ENCODE measurements at places on chromosomes 1 and 21.

- DNase-seq: no peak
These were observed 43.0 kb downstream of the PRKAB2 start for GRCh38 chr1:147129116-147129873.

DNA sequence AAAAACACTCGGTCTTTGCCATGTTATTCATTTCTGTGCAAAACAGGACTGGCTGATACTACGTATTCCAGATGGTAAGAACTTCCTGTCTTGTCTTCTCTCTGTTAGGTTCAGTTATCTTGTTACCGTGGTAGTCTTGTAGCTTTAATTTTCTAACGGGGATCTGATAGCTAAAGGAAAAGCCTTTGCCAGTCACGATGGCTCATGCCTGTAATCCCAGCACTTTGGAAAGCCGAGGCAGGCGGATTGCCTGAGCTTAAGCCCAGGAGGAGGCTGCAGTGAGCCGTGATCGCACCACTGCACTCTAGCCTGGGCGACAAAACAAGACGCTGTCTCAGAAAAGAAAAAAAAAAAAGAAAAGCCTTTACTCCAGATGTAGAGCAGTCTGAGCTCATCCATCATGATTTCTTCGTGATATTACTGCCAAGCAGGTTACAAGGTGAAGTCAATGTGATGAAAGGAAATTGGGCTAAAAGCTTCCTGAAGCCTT lies 11.1 kb upstream of the MSTO1 start:
- DNase-seq: peak; percentile 31

DNA sequence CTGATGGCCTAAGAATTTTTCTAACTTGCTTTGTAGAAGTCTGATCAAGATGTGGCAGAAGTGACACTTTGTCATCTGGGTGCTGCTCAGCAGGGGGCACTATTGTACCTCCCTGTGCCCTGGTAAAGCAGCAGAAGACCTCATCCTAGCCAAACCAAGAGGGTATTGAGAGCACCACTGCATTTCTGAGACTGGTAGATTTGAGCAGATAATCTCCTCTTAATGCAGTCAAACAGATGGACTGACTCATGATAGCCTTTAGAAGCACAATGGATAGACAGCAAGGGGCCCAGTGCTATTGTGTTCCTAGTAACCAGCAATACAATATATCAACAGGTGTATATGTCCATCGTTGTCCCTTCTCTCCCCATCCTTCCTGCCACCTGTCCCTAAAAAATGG lies 5.7 kb downstream of the TPM3 start:
- DNase-seq: peak; percentile 69

GRCh38 chr1:237386362-237387143 lies 344.6 kb downstream of the RYR2 start:
- no peak for DNase-seq

GRCh38 chr1:235077571-235078479 lies 50.8 kb downstream of the TOMM20 start:
- no peak for DNase-seq

GRCh38 chr1:246527402-246528088 lies 20.5 kb upstream of the SMYD3 start:
- DNase-seq: no peak

DNA sequence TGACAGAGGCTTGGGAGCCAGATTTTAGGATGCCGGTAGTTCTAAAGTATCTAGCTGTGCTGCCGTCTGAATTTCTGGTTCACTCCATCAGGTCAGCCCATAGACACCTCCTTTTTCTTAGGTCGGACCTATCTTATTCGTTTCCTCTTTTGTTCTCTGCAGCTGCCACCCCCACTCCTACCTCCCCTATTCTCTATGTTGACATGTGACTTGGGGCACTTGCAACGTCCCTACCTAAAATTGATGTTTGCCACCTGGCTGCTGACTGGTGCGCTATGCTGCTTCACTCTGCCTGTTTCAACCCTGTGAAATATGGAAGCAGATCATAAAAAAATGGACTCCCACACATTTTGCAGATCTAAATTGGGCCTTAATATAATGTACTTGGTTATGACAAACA lies 55.3 kb downstream of the PBX1 start:
- no peak for DNase-seq

DNA sequence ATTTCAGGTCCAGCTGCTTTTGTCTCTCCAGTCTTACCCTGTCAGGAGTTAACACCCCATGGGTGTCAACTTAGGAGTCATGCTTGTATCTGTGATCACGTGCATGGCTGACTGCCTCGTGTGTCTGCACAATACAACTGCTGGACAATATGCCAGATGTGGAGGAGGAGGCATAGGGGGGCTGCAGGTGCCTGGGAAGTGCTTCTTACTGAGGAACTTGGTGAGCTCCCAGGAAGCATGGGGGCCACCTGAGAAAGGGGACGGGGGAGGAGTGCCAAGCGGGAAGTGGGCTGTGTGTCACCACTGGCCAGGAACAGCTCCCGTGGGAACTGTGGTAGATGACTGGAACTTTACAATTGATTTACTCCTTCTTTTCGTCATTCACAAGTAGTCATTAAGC lies 9.5 kb downstream of the RHEX start:
- no peak for DNase-seq

DNA sequence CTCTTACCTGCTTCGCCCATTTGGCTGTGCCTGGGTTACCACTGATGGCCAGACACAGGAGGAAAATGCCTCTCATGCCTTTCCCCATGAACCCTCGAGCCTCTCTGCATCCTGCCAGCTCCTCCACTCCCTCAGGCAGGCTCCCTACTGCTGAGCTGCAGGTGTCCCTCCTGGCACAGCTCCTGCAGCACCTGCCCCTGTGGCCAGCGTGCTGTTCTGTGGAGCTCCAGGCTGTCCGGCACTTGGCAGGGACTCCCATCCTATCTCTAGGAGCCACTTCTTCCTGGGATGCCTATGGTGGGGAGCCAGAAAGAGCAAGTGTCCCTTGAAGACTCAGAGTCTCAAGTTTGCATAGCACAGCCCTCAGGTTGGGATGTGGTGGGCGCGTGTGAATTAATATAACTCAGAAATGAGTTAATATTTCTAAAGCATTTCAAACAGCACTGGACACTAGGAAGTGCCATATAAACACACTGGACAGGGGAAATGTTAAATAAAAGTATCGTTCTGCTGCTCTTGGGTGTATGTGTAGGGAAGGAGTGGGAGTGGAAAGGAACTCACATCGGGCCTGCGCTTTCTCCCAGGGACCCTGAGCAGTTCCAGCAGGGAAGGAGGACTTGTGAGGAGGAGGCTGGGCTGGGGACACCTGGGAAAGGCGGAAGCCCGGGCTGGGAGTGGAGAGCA lies 2.7 kb downstream of the LRRC71 start:
- DNase-seq: no peak

- no peak for DNase-seq
These were observed 14.6 kb downstream of the SIPA1L2 start for GRCh38 chr1:232615306-232615800.

DNA sequence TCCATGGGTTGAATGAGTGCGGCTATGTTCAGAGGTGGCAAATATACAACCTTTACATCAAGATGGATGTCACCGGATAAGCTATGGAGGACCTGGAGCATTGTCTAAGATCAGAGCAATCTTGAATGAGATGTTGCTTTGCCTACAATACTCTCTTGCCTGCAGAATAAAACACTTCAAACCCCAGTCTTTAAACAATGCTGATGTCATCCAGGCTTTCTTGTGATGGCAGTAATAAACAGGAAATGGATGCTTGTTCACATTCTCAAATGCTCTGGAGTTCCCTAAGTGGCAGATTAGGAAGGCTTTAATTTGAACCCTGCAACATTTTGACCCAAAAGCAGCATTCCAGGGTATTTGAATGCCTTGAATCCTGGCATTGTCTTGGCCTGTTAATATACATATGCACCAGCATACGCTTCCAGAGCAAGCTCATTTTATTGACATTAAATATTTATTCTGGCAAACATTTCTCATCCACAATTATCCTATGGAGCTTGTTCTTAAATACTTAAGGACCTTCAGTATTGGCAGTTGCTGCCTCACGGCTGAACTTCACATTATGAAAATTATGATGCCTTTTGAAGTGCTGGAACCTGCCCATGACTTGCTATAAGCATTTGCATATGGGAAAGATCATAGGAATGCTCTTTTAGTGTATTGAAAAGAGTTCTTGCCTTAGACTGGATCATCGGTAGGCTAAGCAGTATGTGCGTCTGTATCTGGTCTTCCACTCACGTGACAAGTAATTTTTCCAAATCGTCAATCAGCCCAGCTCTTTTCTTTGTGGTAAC lies 422.7 kb downstream of the SIPA1L2 start:
- no peak for DNase-seq

DNA sequence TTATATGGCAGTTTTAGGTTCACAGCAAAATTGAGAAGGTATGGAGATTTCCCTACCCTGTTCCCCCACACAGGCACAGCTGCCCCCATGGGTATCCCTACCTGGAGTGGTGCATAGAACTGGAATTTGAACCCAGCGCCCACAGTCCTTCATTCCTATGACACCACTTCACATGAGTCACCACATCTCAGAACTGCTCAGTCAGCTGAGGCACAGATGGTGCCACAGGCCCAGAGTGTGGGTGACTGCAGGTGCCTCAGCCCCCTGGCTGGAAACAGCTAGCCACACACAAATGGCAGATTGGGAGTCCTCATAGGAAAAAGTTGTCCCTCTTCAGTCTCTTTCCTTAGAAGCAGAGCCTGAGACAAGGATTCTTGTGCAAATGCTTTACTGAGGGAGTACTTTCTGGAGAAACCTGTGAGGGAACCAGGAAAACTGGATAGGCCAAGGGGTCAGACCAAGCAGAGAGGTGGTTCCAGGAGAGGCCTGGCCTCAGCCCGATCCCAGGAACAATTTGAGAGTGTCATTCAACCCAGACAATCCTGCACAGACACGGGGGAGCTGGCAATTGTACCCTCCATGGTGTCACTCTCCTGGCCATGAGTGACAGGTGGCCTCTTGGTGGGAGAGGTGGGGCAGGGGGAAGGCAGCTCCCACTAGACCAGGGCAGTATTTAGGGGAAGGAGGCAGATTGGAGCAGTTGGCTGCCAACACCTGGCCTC lies 6.9 kb downstream of the PLA2G2D start:
- DNase-seq: no peak

DNA sequence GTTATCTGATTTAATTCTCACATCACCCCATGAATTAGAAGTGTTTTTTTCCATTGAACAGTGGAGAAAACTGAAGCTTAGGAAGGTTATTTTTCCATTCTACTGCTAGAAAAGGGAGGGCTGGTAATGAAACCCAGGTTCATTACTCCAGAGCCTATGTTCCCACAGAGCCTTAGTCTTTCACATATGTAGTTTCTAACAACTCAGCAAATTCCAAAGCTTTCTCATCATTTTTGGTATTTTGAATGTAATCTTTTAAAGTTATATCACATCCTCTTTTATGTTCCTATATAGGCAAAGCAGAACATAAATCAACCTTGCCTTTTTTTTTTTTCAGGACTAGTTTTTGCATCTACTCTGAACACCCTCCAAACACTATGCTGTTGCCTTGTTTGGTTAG lies 131.9 kb upstream of the BEND5 start:
- no peak for DNase-seq

DNA sequence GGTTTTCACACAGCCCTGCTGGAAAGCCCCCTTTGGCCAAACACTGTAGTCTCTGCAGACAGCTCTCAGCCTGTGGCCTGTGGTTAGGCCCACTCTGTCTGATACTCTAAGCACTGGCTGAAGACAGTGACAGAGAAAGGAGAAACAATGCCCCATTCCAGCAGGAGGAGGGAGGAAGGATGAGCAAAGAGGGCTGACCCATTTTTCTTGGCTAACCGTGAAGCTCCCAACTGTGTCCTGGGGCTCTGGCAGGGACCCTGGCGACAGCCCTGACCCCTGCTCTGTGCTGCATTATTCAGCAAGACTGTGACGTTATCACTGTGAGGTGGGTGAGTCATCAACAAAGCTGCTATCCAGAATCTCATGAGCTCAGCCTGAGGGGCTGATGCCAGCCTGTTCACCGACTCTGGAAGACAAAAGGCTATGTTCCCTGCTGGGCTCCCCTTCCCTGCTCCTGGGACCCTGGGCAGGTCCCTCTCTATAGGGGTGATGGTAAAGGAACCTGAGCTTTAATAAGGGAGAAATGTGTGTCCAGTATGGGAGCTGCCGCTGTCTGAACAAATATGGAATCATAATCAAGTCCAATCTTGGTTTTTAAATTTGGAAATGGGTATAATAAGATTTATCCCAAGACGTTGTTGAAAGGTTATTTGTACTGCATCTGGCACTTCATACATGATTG lies 107.0 kb downstream of the RHOU start:
- DNase-seq: no peak

DNA sequence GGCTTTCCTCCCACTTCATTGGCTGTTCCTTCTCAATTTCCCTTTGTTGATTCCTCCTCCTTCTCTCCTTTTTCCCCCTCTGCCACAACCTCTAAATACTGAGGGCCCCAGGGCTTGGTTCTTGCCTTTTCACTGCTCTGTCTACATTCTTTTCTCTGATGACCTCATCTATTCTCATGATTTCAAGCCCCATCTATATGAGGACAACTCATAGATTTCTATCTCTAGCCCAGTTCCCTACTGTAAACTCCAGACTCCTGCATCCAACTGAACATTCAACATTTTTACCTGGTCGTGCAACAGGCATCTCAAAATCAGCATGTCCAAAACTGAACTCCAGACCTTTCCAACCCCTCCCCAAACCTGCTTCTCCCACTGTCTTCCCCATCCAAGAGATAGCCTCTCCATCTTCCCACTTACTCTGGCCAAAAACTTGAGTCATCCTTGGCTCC lies 11.5 kb upstream of the SLC9A1 start:
- no peak for DNase-seq

- no peak for DNase-seq
These were observed 37.5 kb upstream of the TTC22 start for GRCh38 chr1:54838565-54839180.

GRCh38 chr1:186899977-186900376 lies 71.2 kb downstream of the PLA2G4A start:
- no peak for DNase-seq

DNA sequence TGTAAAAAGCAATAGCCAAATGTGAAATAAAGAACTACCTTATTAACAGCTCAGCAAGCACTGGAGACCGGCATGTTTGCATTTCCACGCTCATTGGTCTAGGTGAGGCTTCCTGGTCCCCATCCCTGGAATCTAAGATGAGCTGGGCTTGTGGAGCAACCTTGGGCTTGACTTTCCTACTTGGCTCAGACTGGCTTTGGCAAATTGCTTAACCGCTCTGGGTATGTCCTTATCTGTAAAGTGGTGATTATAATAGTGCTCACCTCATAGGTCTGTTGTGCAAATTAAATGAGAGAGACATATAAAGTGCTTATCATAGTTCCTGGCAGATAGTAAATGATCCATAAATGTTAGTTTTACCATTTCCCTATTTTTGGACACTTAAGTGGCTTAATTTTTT lies 49.4 kb upstream of the CACNA1E start:
- DNase-seq: no peak

GRCh38 chr1:225299624-225300023 lies 128.2 kb downstream of the LBR start:
- DNase-seq: no peak

DNA sequence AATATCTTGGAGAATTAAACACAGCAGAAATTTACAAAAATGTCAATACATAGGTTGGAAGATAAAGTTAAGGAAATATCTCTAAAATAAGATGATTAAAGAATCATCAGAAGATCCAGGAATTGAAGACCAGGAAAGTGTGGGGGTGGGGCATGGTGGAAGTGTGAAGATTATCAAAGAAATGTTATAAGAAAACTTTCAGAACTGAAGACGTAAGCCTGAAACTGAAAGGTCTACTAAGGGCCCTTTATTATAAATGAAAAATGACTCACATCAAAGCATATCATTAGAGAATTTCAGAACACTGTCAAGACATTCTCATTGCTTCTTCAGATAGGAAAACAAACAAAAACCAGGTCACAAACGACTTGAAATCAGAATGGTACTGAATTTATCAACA lies 92.4 kb upstream of the DPT start:
- no peak for DNase-seq

GRCh38 chr1:230160957-230161771 lies 94.1 kb downstream of the GALNT2 start:
- no peak for DNase-seq
